Fibroblast of pulmonary artery (primary cell): ENCODE measurements at places on chromosomes 5 and 9.
A peak's percentile ranks its signal among the peaks of the same experiment; 100 is the strongest.

DNA sequence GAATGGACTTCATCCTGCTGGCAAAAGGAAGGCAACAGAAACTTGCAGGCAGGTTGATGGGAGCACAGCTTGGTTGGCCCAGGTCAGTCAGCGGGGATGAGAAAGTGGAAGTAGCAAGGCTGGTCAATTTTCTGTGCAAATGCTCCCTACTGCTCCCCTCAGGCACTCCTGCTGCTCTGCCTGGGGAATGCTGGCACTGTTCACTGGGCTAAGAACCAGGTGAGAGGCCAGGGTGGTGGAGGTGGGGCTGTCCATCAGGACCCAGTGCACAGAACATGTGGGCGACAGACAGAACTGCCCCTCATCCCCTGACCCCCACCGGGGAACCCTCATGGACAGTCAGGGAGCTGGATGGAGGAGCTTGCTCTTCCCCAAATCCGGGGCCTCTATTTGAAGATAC lies 593.1 kb downstream of the IRX1 start:
- no peak for DNase-seq

DNA sequence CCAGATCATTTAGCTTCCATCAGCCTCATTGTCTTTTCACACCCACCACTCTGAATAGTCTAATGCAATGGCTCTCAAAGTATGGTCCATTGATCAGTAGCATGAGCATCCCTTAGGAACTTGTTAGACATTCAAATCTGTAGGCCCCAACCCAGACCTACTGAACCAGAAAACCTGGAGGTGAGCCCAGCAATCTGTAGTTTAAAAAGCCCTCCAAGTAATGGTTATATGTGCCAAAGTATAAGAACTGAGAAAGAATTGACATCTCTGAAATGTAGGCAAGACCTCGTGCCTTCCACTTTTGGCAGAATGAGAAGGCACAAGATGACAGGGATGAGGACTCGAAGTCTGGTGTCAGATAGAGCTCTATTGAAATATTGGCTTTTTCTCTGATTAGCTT lies 267.6 kb downstream of the TRIM32 start:
- no peak for DNase-seq

- DNase-seq = no peak
Measured at GRCh38 chr5:153974813-153975163, 63.9 kb downstream of the FAM114A2 start.

- DNase-seq = no peak
Measured at GRCh38 chr9:110283751-110284150, 27.4 kb upstream of the TXN start.

GRCh38 chr5:31702712-31703111 lies 63.8 kb downstream of the PDZD2 start:
- DNase-seq = no peak

DNA sequence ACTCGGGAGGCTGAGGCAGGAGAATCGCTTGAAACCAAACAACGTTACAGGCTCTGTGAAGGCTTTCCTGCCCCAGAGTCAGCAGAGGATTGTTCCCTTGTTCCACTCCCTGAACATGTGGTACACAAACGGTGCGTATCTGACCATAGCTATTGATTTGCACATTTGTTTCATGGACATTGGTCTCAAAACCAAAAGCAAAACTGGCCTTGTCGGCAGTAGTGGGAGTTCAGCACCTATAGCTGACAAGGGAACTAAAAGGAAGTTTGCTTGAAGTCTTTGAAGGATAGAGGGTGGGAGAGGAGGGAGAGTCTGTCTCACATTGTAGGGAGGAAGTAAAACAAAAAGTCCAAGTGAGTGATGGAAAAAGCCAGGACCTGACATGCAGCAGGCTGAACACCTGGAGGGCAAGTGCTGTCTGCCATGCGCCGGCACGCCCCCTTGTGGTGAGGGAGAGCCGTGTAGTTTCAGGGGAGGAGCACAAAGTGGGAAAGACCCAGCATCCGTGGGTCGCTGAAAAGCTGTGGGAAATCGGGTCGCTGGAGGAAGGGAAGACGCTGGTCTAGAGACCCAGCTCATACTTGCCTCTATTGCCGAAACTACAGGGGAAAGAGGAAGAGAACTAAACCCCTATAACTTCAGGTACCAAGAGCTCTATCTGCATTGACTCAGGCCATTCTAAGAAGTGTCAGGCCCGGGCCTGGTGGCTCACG lies 58.0 kb downstream of the RAD23B start:
- peak; percentile 72 for DNase-seq

DNA sequence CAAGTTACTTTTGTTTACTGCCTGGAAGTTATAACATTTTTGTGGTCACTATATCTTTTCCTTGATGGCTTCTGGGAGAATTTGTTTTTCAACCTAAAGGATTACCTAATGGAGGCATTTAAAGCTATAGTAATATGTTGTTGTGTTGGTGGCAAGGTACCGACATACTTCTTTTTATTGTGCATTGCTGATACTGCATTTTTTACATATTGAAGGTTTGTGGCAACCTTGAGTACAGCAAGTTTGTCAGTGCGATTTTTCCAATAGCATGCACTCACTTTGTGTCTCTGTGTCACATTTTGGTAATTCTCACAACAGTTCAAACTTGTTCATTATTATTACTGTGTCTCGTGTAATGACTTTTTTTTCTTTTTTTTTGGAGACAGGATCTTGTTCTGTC lies 246.3 kb downstream of the LRRC70 start:
- no peak for DNase-seq

DNA sequence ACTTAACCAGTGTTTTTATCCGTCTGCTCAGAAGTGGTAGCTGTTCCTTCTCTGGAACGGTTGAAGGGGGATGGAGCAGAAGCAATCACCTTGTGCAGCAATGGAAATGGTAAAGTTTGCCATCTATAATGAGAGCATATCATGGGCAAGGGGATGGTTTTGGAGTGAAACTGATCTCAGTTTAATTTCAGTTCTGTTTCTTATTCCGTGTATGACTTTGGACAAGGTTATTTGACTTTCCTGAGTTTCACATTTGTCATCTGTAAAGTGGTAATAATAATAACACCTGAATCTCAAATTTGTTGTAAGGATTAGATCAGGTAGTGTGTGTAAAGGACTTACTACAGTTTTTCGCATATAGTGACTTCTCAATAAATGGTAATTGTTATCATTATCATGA lies 106.1 kb downstream of the PCSK1 start:
- DNase-seq = no peak

DNA sequence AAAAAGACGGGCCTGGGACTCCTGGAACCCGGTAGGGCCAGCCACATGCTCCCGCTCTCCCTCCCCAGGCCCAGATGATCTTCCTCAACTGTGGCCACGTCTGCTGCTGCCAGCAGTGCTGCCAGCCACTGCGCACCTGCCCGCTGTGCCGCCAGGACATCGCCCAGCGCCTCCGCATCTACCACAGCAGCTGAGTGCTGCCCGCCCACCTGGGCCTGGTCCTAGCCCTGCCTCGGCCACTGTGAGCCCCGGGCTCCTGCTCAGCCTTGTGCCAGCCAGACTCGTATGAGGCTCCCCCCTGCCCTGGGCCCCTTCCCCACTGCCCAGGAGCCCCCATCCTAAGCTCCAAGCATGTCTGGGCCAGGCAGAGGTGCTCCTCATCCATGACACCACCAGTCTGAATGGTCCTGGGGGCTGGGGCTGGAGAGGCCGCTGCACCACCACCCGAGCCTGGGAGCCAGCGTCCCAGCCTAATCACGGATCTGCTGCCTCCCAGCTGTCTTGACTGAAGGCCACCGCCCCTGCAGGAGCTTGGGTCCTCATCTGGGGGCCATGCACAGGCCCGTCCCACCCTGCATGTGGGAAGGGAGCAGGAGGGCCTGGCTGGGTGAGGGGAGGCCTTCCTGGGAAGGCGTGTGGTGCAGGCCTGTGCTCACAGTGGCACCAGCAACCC lies 51.5 kb downstream of the LRSAM1 start:
- DNase-seq = no peak

GRCh38 chr5:158409507-158409906 lies 550.6 kb upstream of the CLINT1 start:
- DNase-seq = no peak

GRCh38 chr9:90460220-90460619 lies 182.4 kb downstream of the DIRAS2 start:
- DNase-seq = no peak

GRCh38 chr5:23763170-23763569 lies 255.8 kb downstream of the PRDM9 start:
- DNase-seq = no peak

DNA sequence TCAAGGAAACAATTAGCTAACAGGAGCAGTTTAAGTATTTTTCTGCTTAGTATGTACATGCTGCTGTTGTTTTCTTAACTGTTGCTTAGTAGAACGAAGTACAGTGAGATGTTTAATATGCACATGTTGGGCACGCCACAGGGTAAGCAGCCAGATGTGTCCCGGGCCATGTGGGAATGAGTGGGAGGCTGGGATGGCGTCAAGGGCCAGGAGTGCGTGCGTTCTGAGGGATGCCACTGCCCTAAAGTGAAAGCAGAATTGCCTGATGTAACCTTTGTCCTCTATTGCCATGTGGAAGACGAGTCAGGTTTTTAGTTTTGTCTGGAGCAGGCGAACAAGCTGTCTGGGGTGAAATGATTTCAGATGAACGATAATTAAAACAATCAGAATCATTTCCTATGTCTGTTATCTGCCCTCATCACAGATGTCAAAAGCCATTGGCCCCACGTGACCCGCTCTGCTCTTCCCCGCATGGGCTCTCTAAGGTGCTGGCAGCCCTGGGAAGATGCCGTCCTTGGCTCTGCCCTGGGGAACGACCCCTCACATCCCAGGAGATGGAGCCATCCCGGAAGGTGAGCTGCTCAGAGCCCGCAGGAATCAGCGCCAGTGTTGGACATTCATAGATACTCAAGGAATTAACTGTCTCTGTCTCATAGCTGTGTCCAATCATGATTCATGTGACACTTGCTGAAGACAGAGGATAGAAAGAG lies 356.6 kb upstream of the IRX4 start:
- DNase-seq = no peak

DNA sequence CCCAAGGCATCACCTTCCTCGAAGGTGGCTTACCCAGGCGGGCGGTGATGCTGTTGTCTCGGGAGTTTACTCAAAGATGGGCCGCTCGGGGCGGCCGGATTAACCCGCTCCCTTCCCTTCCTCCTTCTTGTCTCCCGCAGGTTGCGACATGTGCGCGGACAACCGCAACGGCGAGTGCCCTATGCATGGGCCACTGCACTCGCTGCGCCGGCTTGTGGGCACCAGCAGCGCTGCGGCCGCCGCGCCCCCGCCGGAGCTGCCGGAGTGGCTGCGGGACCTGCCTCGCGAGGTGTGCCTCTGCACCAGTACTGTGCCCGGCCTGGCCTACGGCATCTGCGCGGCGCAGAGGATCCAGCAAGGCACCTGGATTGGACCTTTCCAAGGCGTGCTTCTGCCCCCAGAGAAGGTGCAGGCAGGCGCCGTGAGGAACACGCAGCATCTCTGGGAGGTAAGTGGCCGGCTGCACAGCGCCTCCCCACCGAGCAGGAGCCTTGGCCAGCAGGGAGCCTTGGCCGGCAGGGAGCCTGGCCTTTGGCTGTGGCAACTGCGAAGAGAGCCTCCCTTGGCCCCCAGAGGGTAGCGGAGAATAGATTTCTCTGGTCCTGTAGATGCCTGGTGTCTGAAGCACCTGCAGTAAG lies 10.6 kb downstream of the PRDM6 start:
- no peak for DNase-seq

GRCh38 chr9:20286969-20287368 lies 335.3 kb downstream of the MLLT3 start:
- DNase-seq = no peak

DNA sequence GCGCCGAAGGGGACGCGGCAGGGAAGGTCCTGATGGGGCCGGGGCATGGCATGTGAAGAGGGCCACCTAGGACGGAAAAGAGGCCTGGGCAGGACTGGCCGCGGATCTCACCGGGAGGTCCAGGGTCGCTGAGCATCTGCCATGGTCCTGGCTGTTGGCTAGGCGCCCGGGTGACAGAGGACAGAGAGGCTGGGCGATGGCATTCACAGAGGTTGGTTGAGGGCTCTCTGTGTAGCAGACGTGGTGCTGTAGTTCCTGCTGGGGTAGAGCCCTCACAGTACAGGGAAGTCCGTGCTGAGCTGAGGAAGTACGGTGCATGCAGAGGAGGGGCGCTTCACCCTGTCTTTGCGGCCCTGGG lies 427 bp downstream of the PCYOX1L start:
- DNase-seq = no peak

- DNase-seq = no peak
Measured at GRCh38 chr9:94811074-94811473, 84.6 kb downstream of the AOPEP start.

- DNase-seq = peak; percentile 67
Measured at GRCh38 chr9:38024036-38024681, 44.9 kb downstream of the SHB start.

DNA sequence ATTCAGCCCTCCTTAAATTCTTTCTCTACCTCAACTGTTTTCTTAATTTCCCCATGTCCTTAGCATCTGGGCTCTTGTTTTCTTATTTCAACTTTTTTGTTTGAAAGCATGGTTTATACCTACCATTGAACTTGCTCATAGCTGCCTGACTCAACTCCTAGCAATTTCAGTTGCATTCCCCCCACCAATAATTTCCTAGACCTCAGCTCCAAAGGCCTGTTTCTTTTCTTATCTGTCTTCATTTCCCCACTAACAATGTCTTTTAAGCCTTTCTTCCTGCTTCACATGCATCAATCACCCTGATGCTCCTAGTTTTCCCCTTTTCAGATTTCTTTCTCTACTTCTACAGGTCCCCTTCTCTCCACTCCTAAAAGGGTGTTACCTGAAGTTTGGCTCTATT lies 129.7 kb upstream of the PDE4D start:
- no peak for DNase-seq

DNA sequence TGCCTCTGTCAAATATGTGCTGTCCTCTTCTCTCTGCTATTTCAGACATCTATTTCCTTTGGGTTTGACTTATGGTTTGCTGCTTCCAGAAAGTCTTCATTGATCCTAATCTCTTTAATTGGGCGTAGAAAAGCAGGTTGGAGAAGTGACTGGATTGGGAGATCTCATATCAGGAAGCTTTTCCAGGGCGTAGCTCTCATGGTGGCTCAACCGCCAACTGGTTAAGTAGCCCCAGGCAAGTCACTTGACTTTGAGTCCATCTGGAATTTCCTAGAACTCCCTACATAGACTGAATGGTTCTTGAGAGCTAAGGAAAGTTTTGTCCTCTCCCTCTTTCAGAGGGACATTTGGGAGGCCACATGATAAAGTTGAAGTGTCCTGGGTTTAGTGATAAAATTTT lies 192.3 kb upstream of the GLRA1 start:
- DNase-seq = no peak

- DNase-seq = no peak
Measured at GRCh38 chr9:114452219-114453165, 52.8 kb downstream of the WHRN start.

GRCh38 chr9:101673642-101674041 lies 64.8 kb downstream of the GRIN3A start:
- DNase-seq = no peak

DNA sequence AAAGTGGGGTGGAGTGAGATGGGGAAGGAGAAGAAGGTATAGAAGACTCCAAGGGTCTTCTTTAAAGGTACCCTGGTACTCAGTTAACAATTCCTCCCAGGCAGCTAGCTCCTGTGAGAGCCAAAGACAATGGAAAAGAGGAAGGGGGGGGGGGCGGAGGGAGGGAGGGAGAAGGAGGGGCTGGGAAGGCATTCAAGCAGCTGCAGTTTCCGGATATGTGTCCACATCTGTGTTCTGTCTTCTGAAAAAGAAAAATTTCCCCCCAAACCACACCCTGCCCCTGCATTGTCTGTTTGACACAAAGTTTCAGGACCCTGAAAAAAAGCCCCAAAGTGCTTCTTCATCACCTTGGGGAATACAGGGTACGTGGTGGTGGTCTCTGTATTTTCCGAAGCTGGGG lies 11.1 kb downstream of the SPRY4 start:
- peak; percentile 64 for DNase-seq
